Fibroblast of the aortic adventitia (primary cell): ENCODE measurements at places on chromosomes 16 and 17.

DNA sequence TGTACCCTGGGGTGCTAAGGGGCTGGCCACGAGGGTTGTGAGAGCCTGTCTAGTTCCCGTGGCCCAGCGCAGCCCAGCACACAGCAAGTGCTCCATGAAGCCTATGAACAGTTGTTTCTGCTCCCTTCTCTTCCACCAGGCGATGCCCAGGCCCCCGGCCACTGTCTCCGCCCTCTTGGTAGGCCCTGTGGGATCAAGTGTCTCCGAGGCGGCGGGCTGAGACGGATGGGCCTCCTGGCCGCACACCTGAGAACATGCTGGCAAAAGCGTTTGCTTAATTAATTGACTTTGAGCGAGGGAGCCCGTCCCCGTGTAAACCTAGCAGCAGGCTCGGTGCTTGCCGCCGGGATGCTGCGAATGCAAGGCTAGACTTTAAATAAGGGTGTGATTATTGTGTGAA lies 129.7 kb upstream of the GSE1 start:
- DNase-seq = no peak

GRCh38 chr17:78174346-78174869 lies 6.0 kb downstream of the SYNGR2 start:
- no peak for DNase-seq

DNA sequence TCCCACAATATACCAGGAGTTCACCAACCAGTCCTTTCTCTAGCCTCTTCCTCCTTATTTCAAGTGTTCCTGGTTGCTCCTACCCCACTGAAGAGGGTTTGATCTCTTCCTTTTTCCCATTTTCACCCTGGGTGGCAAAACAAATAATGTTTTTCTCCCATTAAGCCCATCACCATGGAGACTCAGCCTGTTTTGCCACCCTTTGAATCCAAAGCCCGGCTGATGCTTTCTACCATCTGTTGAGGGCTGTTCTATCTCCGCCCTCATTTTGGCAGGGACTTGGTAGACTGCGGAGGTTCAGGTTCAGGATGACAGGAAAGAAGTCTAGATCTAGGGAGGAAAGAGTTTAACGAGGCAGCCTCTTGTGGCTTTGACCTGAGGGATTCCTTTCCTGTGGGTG lies 2.6 kb downstream of the DNAH2 start:
- DNase-seq = no peak

GRCh38 chr17:7843536-7844291 lies 9.7 kb downstream of the KDM6B start:
- peak; percentile 82 for DNase-seq

- DNase-seq = no peak
Measured at GRCh38 chr16:54847609-54848008, 83.1 kb upstream of the IRX5 start.

GRCh38 chr17:18379246-18380146 lies 1.9 kb downstream of the EVPLL start:
- no peak for DNase-seq

GRCh38 chr17:67359960-67360791 lies 6.2 kb downstream of the PSMD12 start:
- DNase-seq = peak; percentile 49

DNA sequence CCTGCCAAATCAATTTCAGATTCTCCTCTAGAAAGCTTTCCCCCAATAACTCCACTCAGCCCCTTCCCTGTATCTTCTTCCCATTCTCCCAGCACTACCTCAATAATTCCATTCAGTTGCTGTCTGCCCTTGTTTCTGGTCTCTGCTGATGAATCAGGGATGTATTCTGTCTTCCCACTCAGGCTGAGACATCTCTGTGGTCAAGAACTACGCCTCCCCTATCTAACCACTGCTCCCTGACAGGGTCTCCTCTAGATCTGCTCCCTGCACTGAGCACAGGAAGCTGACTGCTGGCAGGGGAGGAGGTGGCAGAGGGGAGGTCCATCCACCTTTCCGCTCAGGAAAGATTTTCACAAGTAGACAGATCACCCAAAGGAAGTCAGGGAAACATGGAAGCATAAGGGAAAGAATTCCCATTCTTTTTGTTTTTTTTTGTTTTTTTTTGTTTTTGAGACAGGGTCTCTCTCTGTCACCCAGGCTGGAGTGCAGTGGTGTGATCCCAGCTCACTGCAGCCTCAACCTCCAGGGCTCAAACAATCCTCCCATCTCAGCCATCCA lies 16.9 kb upstream of the SP2 start:
- no peak for DNase-seq

DNA sequence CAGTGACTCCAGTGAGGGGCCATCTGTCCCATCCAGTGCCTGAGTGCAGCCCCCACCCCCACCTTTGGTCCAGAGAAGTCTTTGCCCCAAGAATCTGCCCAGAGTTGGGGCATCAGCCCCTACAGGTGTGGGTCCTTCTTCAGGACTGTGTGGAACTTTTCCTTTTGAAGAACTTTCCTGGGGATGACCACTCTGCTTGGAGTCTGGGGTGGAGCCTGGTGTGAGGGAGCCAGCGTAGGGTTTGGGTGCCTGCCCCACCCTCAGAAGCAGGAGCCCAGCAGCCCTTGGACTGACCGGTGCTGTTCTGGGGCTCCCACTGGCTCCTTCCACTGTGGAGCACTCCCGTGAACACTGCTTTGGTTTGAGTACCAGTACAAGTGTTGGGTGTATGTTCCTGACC lies 19.3 kb downstream of the MPRIP start:
- DNase-seq = no peak

DNA sequence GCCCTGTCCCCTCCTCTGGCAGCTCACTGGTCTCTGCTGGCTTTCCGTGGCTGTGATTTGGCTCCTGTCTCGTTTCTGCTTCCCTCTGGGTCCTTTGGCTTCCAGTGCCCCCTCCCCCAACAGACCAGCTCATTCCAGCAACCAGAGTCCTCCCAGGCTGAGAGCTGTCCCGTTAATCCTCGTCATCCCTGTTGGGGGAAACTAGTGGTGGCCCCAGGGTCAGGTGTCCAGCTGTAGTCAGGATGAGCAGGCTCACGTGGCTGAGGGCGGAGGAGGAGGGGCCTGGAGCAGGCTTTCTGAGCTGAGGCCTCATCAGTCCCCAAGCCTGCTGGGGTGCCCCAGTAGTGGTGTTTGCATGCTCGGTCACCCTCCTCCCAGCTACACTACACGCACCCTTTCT lies 10.7 kb upstream of the CBX4 start:
- no peak for DNase-seq

DNA sequence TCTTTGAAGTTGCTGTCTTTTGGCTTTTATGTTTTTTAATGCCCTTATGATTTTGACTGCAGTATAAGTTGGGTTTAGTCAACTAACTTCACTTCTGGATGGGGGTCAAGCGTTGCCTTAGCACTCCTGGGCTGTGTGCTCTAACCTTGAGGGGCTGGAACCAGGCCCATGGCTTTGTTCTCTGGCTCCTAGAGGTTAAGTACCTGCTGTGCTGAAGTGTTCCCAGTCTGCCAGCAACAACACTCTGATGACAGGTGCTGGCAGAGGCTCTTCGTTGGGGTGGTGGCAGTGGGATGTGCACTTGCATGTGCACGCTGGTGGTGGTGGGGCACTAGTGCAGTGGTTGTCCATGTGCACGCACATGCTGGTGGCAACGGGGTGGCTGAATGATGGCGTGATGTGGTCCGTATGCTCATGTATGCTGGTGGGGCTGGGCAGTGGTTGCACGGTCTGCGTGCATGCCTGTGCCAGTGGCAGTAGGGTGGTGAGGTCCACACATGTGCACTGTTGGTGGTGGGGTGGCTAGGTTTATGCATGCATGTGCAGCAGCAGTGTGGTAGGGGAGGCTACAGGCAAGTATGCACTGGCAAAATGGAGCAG lies 447.8 kb upstream of the GOT2 start:
- no peak for DNase-seq

GRCh38 chr17:80781807-80782277 lies 209.8 kb upstream of the CHMP6 start:
- no peak for DNase-seq

GRCh38 chr16:3468501-3468900 lies 25.0 kb downstream of the NAA60 start:
- no peak for DNase-seq

- peak; percentile 59 for DNase-seq
Measured at GRCh38 chr17:78268951-78269905, 37.8 kb downstream of the TMEM235 start.

DNA sequence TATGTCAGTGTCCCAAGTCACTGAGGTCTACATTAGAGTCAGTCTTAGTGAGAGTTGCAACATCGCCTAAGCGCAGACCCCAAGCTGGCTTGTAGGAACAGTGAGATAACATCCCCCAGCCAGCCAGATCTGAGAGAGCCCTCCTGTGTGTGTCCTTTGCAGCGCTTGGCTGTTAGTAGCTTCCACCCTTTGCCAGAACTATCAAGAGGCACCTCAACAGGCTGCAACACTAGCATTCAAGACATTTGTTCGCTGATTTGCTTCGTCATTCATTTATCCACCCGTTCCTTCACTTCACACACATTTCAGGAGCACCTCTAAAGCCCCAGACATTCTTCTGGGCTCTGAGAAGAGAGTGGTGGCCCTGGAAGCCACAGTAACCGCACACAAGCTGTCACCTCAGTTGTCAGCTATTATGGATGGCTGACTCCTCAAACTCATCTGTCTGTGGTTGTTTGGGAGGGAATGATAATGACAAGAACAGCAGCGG lies 289.6 kb downstream of the WWOX start:
- no peak for DNase-seq

DNA sequence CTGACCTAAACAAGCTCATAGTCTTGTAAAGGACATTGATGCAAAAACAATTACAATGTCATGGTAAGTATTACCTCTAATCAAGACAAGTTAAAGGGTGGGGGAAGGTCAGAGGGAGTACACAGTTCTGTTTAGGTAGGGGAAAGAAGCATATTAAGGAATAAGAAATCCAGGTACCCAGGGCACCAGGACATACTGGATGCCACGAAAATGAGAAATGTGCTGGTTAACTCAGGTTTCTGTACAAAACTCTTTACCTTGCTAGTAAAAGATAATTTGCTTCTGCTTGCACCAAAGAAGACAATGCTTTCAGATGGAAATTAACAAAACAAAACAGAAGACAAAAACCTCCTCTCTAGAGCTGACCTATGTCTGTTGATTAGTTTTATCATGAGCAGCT lies 70.7 kb upstream of the MED13 start:
- no peak for DNase-seq

- no peak for DNase-seq
Measured at GRCh38 chr16:23302045-23302956, at the start of gene SCNN1B. SCNN1B (plus strand) TSS chr16:23302302; CDS start chr16:23348600, 46,298 bp downstream.

DNA sequence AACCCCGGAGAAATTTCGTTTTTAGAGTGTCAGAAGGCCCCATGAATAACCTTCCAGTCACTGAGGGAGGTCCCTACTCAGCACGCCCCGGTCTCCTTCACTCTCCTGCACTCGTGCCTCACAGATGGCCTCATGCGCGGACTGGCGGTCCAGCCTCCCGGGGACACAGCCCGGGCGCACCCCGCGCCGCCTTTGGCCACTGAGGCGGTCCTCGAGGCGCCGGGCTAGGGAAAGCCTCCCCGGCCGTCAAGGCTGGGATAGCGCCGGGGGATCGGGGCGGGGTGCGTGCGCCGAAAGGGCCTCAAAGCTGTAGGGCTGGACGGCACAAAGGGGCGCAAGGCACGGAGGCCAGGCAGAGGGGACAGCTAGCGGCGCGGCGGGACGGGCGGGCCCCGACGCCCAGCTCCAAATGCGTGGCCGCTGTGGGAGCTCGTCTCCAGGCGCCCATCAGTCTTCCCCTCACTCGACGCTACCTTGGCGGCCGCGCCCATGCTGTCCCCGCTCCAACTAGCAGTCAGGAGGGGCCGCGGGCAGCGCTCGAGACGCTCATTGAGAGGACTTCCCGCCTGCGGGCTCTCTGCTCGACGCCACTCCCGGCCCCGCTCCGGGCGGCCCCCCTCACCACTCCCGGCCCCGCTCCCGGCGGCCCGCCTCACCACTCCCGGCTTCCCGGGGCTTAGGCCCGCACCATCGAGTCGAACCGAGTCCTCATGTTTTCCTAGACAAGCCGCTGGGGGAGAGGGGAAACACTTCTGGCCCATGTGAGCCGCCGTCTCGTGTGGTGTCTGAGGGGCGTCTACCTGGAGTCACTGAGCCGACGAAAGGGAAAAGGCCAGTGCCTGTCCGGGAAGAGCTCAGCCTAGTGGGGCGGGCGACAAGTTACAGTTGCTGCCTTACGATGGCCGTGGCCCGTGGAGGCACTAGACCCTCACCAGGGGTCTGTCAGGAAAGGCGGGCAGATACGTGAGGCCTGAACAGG lies at the start of gene USP6:
USP6 (plus strand) TSS at position 360 of the 979 bp plus-strand sequence. CDS start 14,336 bp downstream, outside the sequence.
- no peak for DNase-seq

- no peak for DNase-seq
Measured at GRCh38 chr16:3836641-3837040, 43.9 kb downstream of the CREBBP start.

DNA sequence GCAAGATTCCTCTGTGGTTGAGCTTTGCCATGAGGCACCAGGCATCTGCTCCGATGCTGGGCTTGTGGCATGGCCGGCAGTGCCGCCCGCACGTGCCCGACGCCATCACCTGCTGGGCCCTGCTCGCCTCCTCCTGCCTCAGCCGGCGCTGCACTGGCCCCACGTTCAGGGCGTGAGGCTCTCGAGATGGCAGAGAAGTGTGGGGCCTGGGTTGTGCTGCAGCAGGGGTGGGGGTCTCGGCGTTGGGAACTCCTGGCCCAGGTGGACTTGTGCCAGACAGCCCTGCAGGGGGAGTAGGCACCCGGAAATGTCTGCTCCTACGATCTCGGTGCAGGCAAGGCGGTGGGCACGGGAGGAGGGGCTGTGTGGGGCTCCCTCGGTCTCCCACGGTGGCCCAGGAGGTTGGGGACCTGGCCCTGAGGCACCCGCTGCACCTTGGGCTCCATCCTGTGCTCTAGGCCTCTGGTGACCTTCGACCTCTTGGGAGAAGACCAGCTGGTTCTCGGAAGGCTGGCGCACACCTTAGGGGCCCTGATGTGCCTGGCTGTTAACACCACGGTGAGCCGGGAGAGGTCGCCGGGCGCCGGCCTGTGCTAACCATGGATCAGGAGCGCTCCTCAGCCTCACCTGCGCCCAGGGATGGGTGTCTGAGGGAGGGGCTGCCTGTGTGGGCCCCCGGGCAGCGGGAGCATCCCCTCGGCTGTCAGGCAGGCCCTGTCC lies 13.5 kb downstream of the TELO2 start:
- no peak for DNase-seq

DNA sequence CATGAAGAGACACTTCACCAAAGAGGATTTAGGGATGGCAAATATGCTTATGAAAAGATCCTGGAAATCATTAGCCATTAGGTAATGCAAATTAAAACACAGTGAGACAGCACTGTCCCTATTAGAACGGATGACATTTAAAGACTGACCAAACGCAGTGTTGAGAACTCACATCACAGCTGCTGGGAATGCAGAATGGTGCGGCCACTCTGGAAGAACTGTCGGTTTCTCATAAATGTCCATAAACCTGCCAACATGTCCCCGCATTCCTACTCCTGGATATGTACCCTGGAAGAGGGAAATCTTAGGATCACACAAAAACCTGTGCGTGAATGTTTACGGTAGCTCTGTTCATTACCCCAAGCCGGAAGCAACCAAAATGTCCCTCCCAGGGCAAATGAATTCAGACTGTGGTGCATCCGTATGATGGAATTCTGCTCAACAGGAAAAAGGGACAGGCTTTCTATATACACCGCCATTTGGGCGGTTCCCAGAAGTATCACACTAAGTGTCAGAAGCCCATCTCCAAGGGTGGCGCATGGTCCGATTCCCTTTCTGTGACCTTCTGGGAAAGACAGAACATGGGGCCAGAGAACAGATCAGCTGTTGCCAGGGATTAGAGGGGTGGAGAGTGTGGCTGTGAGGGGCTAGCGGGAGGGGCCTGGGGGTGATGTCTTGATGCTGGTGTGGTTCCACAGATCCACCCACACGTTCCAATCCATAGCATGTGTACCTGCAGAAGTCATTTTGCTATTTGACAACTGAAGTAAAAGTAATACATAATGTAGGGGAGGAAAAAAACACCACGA lies 197.2 kb upstream of the CHMP6 start:
- no peak for DNase-seq
